ENCODE measurements at places on chromosomes 2 and 18.

DNA sequence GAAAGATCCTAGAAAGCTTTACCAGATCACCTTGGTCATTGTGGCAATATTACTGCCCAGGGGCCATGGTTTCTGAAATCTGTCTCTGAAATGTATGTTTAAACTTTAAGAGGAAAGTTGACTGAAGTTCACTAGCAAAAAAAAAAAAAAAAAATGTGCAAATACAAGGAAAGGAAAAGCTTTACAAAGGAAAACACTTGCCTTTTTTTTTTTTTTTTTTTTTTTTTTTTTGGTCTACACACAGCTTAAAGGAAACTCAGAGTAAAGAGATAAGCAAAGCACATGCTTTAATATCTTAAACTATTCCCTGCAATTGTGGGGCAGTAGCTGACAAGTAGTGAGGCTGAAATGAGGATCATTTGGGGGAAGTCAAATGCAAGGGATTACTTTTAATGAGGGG, 174.2 kb upstream of the EPAS1 start:
- no peak for DNase-seq

DNA sequence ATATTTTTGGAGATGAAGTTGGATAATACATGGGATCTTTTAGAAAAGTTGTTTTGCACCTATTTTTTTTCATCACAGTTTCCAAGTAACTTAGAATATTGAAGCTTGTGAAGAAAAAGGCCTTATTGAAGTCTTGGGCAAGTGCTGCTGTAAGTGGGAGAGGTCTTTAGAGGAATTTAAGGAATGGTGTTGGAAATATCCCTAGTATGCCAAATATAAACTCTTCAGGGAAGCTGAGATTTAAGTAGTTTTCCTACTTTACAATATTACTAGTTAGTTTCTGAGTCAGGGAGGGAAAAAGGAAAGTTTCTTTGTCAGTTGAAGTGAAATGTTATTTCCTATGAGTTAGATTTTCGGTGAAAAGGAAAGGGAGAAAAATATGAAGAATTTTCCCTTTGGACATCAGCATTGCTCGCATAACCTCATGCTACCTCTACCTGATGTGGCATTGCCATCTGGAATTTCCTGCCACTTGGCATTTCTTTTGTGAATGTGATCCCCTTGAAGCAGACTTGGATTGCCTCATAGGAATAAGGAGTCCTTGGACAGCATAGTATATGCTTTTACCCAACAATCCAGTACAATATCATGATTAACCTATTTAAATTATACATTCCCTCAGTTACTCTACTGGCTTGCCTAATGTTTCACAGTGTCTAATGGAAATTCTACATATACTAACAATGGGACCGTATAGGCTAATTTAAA, 12.1 kb downstream of the PLEKHH2 start:
- DNase-seq = no peak

DNA sequence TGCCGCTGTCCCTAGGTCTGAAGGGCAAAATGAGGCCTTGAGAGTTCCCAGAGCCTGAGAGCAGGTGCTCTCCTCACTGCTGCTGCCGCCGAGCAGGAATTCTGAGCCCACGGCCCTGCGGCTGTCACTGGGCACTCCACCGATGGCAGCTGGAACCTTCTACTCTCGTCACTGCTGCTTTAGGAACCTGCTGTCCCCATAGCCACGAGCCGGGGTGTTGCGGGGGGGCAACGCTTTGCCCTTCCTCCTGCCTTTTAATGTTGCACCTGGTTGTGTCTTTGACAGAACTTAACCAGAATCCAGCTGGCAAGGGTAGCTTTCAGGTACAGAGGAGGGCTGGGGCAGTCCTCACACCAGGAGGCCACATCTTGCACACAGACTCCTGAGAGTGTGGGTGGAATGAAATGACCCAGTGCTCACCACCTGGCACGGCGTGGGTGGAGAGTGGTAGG, 32.3 kb downstream of the NCK2 start:
- no peak for DNase-seq

DNA sequence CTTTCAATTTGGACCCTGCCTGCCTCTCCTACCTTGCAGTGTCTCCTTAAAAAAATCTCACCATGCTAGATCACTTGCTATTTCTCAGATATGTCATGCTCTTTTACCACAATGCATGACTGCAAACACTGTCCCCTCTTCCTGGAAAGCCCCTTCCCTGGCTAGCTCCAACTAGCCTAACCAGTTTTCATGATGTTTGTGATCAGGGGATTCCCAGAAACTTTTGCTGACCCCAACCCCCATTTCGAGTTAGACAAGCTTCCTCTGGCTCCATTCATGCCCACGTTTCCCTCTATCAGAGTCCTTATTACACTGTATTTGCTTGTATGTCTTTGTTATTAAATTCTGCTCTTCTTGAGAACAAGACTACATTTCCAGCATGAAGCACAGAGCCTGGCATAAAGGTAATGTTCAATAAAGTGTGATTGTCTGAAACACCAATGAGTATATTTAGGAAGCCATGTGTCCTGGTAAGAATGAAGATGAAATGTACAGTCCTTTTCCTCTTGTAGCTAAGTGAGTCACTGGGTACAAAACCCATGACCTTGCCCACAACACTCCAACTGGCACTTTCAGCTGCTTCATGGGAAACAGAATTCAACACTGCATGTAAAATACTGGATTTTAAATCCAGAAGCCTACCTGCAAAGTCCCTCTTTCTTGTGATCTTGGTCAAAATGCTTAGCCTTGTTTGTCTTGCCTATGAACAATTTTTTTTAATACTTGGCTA, 62.0 kb upstream of the ATL2 start:
- no peak for DNase-seq

DNA sequence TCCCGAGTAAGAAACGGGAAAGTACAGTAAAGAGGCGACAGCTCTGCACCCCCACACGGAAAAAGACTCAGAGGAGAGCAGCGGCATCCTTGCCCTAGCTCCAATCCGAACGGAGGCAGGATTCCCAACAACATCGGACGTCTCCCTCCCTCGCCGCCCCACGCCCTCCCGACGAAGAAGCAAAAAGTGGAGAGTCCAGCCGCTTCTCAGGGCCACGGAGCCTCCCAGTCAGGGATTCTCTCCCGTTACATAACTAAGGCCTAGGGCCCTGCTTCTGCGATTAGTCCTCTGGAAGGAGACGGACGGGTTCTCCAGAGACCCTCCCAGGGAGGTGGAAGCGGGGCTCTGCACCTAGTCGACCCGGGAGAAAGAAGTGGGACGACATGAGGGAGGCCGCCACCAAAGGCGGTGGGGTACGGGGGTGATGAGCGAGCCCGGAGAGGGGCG, 587 bp downstream of the SUMO1 start:
- no peak for DNase-seq

- DNase-seq = no peak
These were observed 1569.5 kb upstream of the NXPH2 start for GRCh38 chr2:140349695-140350094.

- DNase-seq = no peak
These were observed 245.1 kb downstream of the LRRTM1 start for GRCh38 chr2:80059447-80059846.

GRCh38 chr18:79744625-79745024, 53.1 kb upstream of the KCNG2 start:
- DNase-seq = no peak

DNA sequence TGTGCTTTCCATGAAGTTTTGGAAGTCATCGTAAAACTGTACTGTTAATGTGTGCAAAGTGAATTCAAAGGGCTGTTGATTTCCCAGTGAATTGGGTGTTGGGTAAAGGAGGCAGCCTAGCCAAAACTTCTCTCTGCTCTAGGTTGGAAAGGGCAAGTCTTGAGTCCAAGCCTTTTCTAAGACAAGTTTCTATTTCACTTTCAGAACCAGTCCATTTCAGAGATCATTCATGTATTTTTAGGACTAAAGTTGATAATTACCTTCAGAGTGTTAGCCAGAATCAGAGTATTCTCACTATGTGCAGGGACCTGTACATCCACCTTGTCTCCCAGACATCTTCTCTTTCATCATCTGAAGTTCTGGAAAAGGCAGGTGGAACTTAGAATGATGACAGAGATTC, 636.1 kb upstream of the KLHL29 start:
- no peak for DNase-seq

GRCh38 chr18:26621161-26622026, 73.0 kb upstream of the KCTD1 start:
- DNase-seq = no peak

DNA sequence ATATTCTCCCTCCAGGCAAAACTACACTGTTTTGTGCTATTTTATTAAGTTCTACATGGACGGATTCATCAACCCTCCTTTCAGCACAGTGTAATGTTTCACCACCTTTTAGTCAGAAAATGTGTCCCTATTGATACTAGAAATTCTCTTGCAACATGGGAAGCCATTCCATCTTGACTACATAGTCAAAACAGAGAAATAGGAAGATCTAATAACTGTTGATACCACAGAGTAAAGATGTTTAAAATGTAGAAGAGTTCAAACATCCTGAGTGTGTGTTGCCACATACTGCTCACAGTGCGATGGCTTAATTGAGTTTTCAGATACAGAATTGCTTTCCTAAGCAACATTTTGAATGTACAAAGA, 492.2 kb upstream of the RAB12 start:
- DNase-seq = no peak

- no peak for DNase-seq
These were observed 927.9 kb upstream of the ACVR2A start for GRCh38 chr2:146916914-146917313.

GRCh38 chr18:49364821-49365220, 95.6 kb downstream of the DYM start:
- no peak for DNase-seq

DNA sequence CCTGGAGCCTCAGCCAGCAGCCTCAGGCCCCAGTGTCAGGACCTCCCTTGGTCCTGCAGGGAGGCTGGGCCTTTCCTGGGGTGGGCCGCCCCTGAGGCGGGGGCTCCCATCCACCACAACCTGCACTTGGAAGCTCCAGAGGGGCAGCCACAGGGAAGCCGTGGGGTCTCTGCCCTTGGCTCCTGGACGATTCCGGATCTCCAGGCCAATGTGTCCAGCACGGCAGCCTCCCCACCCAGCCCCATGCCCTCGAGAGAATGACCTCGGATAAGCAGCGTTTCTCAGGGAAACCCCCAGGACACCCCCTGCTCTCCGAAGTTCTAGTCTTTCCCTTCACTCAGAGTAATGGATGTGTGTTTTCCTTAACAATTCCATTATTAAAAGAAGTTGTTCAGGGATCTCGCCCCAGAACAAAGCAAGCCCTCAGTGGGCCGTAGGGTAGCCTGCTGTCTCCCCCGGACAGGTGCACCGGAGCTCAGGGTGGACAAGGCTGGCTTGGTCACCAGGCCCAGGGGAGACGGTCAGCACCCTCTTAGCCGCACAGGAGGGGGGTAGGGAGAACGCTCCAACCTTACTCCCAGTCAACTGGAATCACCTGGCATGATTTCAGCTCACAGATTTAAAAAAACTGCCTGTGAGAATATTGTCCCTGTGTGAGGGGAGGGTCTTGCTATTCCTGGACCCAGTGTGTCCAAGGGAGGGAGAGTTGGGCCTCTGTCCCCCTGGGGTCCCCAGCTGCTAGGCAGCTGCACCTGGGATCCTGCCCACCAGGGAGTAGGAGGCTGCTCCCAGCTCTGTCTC, 72.2 kb upstream of the OTOS start:
- DNase-seq = no peak

- no peak for DNase-seq
These were observed 27.4 kb downstream of the MPPE1 start for GRCh38 chr18:11880586-11881304.

GRCh38 chr2:170930991-170931266, 1.9 kb downstream of the GORASP2 start:
- no peak for DNase-seq

DNA sequence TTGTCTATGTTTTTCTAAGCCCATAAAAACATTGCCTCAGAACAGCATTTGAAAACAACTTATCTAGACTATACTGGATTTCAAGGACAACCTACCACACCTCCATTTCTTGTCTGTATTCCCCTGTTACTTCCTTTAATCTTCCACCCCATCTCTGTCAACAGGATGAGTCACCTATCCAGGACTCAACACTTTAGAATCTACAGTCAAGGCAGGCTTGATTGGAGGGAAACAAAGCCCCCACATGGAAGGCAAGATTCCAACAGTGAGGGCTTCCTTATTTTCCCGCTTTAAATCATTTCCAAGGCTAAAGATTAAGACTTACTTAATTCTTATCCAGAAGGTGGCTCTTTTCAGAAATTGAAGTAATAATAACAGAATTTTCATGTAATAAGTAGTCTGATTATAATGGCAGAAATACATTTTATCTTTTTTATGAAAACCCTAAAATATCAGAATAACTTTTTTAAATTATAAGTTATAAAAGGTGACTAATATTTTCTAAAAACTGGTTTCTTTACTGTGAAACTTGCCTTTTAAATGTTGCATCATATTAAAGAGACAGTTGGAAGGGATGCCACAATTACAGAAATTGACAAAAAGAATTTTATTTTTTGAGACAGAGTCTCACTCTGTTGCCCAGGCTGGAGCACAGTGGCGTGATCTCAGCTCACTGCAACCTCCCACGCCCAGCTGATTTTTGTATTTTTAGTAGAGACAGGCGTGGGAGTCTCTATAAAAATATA, 138.7 kb upstream of the CCDC150 start:
- no peak for DNase-seq

DNA sequence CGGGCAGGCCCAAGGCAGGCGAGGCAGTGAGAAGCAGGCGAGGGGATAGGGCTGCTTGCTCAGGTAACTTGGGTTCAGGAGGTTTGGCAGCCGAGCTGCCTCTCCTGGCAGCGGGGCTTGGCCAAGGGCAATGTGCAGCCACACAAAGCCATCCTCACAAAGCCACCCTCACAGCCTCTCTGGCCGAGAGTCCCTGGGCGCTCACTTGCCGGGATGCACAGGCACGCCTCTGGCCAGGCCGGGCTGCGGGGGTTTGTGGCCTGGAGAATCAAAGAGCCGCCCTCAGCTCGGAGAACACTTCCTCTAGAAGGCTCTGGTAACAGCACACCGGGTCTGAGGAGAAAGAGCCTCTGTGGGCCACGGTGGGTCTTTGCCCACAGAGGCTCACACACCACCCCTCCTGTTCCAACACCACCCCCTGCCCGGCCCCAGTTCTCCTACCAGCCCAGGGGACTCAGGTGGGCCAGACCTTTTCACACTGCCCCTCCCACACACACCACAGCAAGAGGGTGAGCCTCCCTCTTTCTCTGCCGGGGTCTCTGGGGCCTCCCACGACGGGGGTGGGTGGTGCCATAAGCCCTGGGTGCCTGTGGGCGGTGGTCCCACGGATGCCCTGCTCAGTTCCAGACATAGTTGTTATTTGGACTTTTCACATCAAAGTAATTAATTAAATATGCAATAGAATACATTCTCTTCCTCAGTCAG, 186.9 kb downstream of the ZFP36L2 start:
- DNase-seq = no peak

DNA sequence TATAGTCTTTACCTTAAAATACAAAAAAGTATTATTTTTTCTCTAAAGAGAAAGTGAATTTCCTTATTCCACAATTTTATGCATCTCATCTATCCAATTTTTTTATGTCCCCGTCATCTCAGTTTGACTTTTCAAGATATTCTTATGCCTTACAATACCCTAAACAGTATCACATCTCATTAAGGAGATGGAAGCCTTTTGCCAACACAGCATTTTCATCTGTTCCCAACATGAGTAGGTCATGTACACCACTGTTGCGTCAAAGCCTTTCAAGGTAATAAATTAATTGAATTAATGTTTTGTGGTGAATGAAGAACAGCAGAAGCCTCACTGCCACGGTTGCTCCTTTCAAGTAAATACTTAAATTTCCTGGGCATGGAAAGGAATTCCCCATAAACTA, 299.4 kb downstream of the EPHA4 start:
- DNase-seq = no peak
